ENCODE measurements at places on chromosomes 13 and 19.

DNA sequence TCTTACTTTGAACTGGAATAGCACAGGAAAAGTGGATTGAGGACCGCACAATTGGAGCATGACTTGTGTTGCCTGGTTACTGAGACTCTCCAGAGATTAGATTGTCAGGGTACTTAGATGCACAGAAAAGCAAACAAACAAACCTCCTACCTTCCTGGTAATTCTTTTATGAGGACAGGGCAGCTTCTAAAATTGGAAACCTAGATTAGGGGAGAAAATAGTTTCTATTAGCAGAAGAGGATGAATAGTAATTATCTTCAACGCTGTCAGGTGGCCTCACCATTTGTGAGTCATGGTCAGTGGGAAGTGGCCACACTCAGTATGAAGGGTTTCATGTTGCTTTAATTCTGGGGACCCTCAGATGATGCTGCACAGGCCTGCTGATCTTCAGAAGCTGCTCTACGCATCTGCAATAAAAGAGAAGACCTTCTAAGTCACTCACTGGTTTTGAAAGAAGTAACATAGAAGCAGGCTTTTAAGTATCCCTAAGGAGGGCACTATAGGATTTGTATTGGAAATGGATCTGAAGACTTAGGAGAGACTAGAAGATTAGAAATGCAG is 106.8 kb downstream of the LACC1 start:
- no peak for DNase-seq

DNA sequence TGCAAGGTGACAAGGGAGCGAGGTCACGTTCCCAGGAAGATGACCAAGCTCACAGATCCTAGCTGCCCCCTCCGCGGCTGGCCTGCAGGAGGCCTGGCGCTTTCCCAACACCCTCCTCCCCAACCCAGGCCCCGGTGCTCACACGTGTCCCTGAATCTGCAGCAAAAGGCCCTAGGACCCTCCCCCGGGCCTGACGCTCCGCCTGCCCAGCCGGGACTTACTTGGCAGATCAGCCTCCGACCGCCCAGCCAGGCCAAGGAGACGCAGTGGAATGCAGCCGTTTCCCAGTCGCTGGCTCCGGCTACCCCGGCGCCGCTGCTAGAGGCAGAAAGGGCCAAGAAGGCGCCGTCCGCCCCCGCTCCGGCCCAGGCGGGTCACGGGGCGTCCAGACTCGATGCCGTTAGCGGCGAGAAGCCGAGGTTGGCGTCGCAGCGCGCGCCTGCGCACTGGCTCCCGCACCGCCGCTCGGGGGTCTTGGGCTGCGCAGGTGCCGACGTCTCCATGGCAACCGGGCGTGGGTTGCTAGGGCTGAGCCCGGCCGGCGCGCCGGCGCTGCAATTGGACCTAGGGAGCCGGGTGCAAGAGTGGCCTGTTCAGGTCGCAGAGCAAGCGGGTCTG is at the start of gene PNMA8A:
Gene PNMA8A (minus strand): TSS at position 448 of the 618 bp plus-strand sequence. CDS start 528 bp downstream, outside the sequence.
- no peak for DNase-seq

DNA sequence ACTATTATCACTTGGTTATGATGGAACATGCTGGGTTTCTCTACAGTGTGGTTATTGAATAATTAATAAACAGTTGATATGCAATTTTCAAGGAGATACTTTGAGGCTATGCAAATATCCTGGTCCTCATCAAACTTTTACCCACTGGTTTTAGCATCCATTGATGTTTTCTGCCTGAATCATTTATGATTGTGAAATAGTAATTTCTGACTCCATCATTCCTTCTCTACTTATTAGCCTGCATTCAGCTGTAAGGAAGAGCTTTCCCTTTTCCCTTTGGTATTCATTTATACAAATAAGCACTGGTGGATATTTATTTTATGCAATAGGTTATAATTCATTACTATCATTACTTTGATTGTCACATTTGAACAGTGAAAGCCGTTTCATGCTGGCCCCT is 13.9 kb upstream of the DNAJC15 start:
- DNase-seq = no peak

- DNase-seq = no peak
Observed at GRCh38 chr13:33015791-33016323, 366 bp upstream of the KL start.

GRCh38 chr19:6450166-6450565 is 9.4 kb downstream of the SLC25A23 start:
- no peak for DNase-seq

DNA sequence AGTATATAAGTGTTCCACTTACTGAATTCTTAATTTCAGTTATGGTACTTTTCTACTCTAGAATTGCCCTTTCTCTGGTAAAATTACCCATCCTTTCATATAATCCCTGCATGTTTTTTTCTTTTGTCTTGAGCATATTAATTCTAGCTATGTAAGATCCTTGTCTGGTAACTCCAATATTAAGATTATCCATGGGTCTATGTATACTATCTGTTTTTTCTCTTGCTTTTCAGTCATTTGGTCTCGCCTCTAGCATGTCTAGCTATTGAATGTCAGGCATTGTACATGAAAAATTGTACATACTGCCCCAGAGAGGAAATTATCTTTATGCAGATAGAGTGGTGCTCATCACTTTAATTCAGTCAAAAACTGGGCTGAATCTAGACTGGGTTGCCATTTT is 50.4 kb upstream of the CALM3 start:
- no peak for DNase-seq

DNA sequence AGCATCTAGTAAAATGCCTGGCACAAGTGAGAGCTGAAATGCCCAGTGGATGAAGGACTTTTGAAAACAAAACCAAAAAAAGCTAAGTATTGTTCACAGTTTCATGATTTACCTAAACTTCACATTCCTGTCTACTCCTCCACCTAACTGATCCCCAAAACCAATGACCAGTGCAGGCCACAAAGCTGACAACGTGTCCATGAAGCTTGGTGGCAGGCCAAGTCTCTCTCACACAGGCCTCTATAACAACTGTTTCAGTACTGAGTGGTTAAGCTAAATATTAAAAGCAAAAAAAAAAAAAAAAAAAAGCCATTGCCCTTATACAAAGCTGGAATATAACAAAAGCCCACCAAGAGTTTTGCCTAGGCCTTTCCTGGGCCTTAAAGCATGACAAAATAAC is 36.4 kb downstream of the STK24 start:
- no peak for DNase-seq

GRCh38 chr13:32850316-32851052 is 165.7 kb upstream of the KL start:
- no peak for DNase-seq

- no peak for DNase-seq
Observed at GRCh38 chr13:72889495-72889894, 107.6 kb downstream of the PIBF1 start.
